ENCODE measurements at places on chromosomes 3 and 15.

DNA sequence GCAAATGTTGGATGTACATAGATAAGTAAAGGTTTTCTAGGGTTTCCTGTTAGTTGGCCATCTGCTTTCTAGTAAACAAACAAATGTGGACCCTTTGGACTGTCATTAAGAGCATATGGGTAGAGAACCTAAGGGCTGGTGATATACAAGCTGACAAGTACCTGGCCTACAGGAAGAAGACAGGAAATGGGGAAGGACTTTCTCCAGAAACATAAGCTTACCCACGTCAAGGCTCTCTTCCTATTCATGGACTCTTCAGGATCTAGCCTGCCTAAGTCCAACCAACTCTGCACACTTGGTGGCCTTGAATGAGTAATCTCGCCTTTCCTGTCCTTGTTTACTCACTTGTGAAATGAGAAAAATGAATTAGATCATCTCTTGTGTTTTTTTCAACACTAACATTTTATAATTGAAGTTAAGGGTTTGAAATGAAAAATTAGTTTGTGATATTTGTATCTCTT is 22.2 kb upstream of the GOLIM4 start:
- no peak for DNase-seq

- no peak for DNase-seq
These were observed 53.3 kb upstream of the MELTF start for GRCh38 chr3:197082871-197083270.

DNA sequence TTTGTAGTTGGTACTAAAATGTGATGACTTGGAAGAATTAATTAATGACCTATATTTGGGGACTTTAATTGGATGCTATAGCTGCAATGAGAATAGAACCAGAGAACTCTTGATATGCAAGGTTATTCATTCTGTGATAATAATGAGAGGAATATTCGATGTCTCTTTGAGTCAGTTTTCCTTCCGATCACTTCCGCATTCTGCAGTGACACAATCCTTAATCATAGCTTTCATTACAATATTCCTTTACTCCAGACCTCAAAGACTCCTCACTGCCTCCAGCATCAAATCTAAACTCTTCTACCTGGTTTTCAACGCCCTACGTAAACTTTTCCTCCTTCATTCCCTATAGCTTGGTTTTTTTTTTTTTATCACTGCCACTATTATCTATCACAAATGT is 21.6 kb downstream of the B3GNT5 start:
- no peak for DNase-seq

GRCh38 chr3:107604057-107604822 is 81.5 kb downstream of the BBX start:
- no peak for DNase-seq

GRCh38 chr3:35646081-35646480 is 6.8 kb downstream of the ARPP21 start:
- DNase-seq, result no peak

Measured in activated CD4-positive, CD25-positive, alpha-beta regulatory T cell (primary cell).